ENCODE measurements at places on chromosomes 5 and 9.

GRCh38 chr5:106171132-106171531 is 1499.6 kb downstream of the EFNA5 start:
- H3K4me3 ChIP-seq, result no peak overlapping the region
- no peaks in the 10 kb centered on the region for H3K36me3 ChIP-seq
- no peak overlapping the region for H3K27ac ChIP-seq
- DNase-seq, result no peak
- H3K4me1 ChIP-seq, result no peaks in the 10 kb centered on the region

GRCh38 chr5:168339109-168339771 is 47.8 kb downstream of the WWC1 start:
- H3K4me3 ChIP-seq, result no peak overlapping the region
- no peaks in the 10 kb centered on the region for H3K4me1 ChIP-seq
- H3K27ac ChIP-seq, result no peak overlapping the region
- no peak for DNase-seq
- no peaks in the 10 kb centered on the region for H3K36me3 ChIP-seq
- no peaks in the 10 kb centered on the region for H3K27me3 ChIP-seq

GRCh38 chr9:107612136-107612535 is 122.6 kb upstream of the KLF4 start:
- no peaks in the 10 kb centered on the region for H3K27me3 ChIP-seq
- H3K36me3 ChIP-seq, result no peaks in the 10 kb centered on the region
- H3K4me3 ChIP-seq, result no peak overlapping the region
- H3K27ac ChIP-seq, result no peak overlapping the region

DNA sequence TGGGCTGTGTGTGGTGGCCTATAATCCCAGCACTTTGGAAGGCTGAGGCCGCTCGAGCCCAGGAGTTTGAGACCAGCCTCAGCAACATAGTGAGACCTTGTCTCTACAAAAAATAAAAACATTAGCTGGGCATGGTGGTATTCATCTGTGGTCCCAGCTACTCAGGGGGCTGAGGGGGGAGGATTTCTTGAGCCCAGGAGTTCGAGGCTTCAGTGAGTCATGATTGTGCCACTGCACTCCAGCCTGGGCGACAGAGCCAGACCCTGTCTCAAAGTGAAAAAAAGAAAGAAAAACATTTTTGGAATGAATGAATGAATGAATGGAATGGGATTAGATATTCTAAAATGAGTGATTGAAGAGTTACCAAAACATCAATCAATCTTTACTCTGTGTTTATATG is 85.8 kb downstream of the FGF1 start:
- H3K4me3 ChIP-seq, result no peak overlapping the region
- H3K27ac ChIP-seq, result peak overlapping the region; percentile 64
- no peaks in the 10 kb centered on the region for H3K36me3 ChIP-seq
- H3K27me3 ChIP-seq, result no peaks in the 10 kb centered on the region
- H3K4me1 ChIP-seq, result peaks cover 41% of the 10 kb centered on the region
- no peak for DNase-seq

GRCh38 chr9:2758162-2758897 is 41.0 kb downstream of the KCNV2 start:
- H3K4me1 ChIP-seq, result no peaks in the 10 kb centered on the region
- DNase-seq, result no peak
- H3K4me3 ChIP-seq, result no peak overlapping the region
- no peaks in the 10 kb centered on the region for H3K27me3 ChIP-seq
- no peaks in the 10 kb centered on the region for H3K36me3 ChIP-seq

DNA sequence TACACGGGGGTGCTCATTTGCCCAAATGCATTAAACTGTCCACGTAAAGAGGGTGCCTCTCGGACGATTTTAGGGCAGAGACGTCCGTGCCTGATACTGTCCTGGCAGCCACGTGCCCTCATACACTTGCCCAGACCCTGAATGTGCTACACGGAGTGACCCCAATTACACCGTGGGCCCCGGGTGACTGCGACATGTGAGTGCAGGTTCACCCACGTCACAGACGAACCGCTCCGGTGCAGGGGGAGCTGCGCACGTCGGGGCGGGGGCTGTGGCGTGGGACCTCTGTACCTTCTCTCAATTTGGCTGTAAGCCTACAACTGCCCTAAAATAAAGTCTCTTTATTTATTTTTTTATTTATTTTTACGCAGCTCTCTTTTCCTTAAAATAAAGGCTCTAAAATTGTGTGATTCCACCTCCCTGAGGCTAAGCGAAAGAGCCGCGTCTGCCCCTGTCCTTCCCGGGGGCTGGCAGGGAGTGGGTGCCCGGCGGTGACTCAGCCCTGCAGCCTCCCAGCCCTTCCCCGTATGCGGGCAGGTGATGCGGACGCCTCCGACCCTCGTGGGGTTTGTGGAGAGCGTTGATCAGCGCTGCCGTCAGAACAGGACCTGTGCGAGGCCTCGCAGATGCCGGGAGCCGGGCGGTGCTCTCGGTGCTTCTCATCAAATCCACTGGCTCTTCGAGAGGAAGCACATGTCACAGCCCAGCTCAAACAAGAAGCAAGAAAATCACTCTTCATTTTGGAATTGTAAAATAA is 9.2 kb upstream of the EGFL7 start:
- H3K27me3 ChIP-seq, result no peaks in the 10 kb centered on the region
- no peaks in the 10 kb centered on the region for H3K4me1 ChIP-seq
- no peak overlapping the region for H3K4me3 ChIP-seq
- no peak overlapping the region for H3K27ac ChIP-seq
